Cortex of kidney (tissue), 1 donor: ENCODE measurements at places on chromosomes 12 and 14.

DNA sequence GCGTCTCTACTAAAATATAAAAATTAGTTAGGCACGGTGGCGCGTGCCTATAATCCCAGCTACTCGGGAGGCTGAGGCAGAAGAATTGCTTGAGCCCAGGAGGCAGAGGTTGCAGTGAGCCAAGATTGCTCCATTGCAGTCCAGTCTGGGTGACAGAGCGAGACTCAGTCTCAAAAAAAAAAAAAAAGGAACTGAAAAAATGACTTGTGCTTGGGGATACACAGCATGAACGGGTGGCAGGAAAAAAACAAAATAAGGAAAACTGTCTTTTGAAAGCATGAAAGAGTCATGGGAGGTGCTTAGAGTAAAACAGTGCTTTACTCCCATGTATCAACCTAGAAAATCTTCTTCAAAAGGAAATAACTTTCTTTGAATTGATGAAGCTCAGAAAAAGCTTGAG, 80.8 kb downstream of the TMTC1 start:
- DNase-seq, result no peak

- DNase-seq, result no peak
Measured at GRCh38 chr12:82862069-82862841, 175.5 kb downstream of the TMTC2 start.

DNA sequence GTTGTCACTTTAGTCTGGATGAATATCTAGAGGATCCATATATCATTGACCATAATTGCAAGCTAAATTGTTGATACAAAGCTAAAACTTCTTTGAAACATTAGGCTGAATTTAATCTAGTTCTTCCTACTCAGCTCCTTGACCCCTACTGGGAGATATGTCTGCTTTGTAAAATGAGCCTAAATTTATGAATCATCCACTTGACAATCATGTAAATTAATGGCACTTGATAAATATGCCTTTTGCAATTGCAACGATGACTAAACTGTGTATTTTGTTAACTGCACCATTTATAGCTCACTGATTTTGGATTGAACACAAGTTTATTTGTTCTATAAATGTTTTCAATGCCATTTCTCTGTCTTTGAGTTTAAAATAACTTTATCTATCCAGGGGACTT, 1616.5 kb upstream of the FLRT2 start:
- no peak for DNase-seq

DNA sequence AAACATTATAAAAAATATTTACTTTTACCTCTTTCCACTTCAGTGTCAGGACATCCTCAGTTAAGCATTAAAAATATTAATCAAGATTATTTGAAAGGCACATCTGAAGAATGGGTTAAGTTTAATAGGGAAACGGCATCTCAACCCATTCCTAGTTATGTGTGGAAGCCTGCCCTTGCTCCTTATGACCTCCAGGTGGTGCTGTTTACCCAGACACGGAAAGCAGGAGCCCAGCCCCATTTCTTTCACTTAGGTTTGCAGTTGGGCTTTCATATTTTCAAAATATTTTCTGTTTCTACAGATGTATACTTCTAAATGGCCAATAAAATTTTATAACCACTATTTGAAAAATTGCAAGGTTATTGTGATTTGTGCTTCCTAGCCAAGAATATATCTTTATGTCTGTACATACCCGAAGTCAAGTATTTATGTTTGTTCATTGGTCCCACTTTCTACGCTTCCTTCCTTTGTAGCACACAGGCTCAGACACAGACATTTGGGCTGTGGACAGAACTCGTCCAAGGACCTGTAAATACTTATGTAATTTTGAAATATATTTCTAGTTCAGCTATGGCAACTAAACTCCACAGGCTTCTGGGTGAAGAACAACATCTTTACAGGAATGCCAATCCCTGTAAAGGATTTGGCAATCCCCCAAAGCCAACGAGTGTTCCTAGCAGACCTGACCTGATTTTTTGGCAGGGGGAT, 247.1 kb downstream of the AKAP6 start:
- no peak for DNase-seq

- no peak for DNase-seq
Measured at GRCh38 chr14:97930166-97930565, 1133.0 kb downstream of the VRK1 start.
